Camera-type eye (tissue), 1 donor: ENCODE measurements at places on chromosomes 1 and 21. TPM values are rescaled to one million over a fixed set of nuclear protein-coding genes. Genes with fewer than 3 reads are reported as not detected.

XPR1 gene
- 62.6 TPM for total RNA-seq

RHOU gene
- 16.5 TPM for total RNA-seq

ZYG11A gene
- total RNA-seq: 0.38 TPM

ICOSLG gene
- 1.6 TPM for total RNA-seq

FHAD1 gene
- total RNA-seq: 3.3 TPM

CELA2A gene
- total RNA-seq: not detected

SH2D1B gene
- total RNA-seq: 0.33 TPM

CCDC190 gene
- 0.66 TPM for total RNA-seq

CHRM3 gene
- 22.9 TPM for total RNA-seq

SGIP1 gene
- 108 TPM for total RNA-seq

TAS1R3 gene
- total RNA-seq: 0.77 TPM

TRIM67 gene
- 31.0 TPM for total RNA-seq

FAM177B gene
- 0.82 TPM for total RNA-seq

GBP3 gene
- 5.4 TPM for total RNA-seq

GPR37L1 gene
- total RNA-seq: 0.88 TPM

COL24A1 gene
- 6.9 TPM for total RNA-seq

ACBD3 gene
- total RNA-seq: 67.6 TPM

FAM167B gene
- total RNA-seq: 2.1 TPM

KRTAP19-3 gene
- not detected for total RNA-seq

GPR52 gene
- total RNA-seq: 5.8 TPM

PODN gene
- total RNA-seq: 17.1 TPM

TNFRSF9 gene
- total RNA-seq: not detected

S100A3 gene
- total RNA-seq: 1.0 TPM

OBSCN gene
- 86.5 TPM for total RNA-seq

FAM72D gene
- 0.66 TPM for total RNA-seq

HMGN2 gene
- total RNA-seq: 449 TPM

DNAH14 gene
- 85.6 TPM for total RNA-seq

ANKRD65 gene
- total RNA-seq: 8.1 TPM

CRYAA gene
- total RNA-seq: 23.1 TPM

GLIS1 gene
- total RNA-seq: 0.71 TPM

KIAA0040 gene
- total RNA-seq: 6.8 TPM

DDAH1 gene
- 47.2 TPM for total RNA-seq

FAM151A gene
- not detected for total RNA-seq

KCNT2 gene
- total RNA-seq: 18.0 TPM

NVL gene
- total RNA-seq: 68.4 TPM

FCRL2 gene
- total RNA-seq: 0.27 TPM

KRTAP13-2 gene
- total RNA-seq: not detected

ALX3 gene
- 2.5 TPM for total RNA-seq

FNDC7 gene
- not detected for total RNA-seq

IL20 gene
- not detected for total RNA-seq

CFAP141 gene
- not detected for total RNA-seq
